Stimulated activated CD8-positive, alpha-beta memory T cell treated with anti-CD3 and anti-CD28 coated beads, Interleukin-2, amount 100 ng/mL, for 1 hour (primary cell): ENCODE measurements at places on chromosomes 12 and 14.

- no peak for DNase-seq
Measured at GRCh38 chr12:96073346-96074330, 38.3 kb upstream of the LTA4H start.

- no peak for DNase-seq
Measured at GRCh38 chr12:127401005-127401404, 866.0 kb upstream of the TMEM132C start.

DNA sequence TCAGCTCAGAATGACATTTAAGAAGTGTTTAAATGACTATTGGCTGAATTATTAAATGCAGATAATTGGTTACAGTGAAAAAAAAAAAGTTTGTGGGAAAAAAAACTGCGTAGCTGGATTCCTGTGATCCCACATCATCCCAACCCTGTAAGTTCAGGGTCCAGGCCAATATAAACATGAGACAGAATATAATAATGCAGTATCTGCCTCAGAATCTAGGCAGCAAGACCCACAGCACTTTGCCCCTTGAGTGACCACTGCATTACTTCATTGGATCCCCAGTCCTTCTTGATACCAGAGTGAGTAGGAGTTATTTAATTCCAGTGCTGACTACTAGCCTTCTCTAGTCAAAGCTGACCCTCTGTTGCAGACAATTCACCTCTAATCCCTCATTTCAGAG lies 272.6 kb downstream of the CCER1 start:
- no peak for DNase-seq

- DNase-seq: no peak
Measured at GRCh38 chr12:2169489-2169888, 116.7 kb downstream of the CACNA1C start.

GRCh38 chr12:1878214-1878613 lies 40.2 kb downstream of the CACNA2D4 start:
- no peak for DNase-seq

- DNase-seq: no peak
Measured at GRCh38 chr12:43148691-43149090, 403.3 kb downstream of the ADAMTS20 start.
